ENCODE measurements at places on chromosomes 13 and 19.

- no peak for DNase-seq
Observed at GRCh38 chr19:525857-526419, 5.6 kb upstream of the CDC34 start.

DNA sequence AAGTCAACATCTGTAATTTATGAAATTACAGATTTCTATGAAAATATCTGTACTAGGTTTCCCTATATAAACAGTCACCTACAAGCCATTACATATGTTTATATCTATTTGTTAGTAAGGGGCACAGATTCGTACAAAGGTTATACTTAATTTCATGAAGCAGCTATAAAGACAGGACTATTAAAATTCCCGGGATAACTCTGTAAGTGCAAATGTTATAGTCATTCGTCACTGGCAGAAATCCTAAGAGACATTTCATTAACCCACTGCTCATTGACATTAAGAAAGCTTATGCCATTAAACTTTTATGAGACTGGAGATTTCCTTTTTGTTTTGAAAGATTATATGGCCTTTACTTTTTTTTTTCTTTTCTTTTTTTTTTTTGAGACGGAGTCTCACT lies 122.9 kb downstream of the MYO16 start:
- DNase-seq, result no peak

DNA sequence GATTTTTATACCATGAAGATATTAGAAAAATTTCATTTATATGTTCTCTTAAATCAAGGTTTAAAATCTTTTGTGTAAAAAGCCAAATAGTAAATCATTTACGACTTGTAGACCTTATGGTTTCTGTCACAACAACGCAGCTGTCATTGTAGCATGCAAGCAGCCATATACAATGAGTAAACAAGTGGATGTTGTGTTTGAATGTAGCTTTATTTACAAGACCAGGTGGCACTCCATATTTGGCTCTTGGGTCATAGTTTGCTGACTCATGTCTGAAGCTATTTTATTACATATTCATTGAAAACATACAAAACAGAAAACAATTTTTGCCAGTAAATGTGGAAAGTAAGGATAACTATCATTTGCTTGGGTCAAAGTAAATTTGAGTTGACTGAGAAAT lies 930.8 kb downstream of the SLITRK5 start:
- DNase-seq, result no peak

DNA sequence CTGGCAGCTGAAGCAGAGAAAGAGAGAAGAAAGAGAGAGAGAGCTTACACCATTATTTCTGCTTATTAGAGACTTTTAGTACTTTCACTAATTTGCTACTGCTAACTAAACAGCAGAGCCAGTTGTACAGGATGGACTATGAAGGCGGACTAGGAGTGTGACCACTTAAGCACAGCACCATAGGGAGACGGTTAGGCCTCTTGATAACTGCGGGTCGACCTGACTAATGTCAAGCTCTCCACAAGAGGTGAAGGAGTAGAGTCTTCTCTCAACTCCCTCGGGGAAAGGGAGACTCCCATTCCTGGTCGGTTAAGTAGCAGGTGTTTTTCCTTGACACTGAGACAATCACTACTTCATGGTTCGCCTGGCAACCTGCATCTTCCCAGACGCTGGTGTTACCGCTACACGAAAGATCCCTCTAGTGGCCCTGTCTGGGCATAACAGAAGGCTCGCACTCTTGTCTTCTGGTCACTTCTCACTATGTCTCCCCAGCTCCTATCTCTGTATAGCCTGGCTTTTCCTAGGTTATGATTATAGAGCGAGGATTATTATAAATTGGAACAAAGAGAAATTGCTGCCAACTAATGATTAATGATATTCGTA lies 5.3 kb upstream of the PSG7 start:
- DNase-seq, result no peak

- DNase-seq, result no peak
Observed at GRCh38 chr19:38670921-38671398, 23.5 kb downstream of the ACTN4 start.

- DNase-seq, result no peak
Observed at GRCh38 chr13:46367617-46368327, 19.3 kb downstream of the RUBCNL start.

DNA sequence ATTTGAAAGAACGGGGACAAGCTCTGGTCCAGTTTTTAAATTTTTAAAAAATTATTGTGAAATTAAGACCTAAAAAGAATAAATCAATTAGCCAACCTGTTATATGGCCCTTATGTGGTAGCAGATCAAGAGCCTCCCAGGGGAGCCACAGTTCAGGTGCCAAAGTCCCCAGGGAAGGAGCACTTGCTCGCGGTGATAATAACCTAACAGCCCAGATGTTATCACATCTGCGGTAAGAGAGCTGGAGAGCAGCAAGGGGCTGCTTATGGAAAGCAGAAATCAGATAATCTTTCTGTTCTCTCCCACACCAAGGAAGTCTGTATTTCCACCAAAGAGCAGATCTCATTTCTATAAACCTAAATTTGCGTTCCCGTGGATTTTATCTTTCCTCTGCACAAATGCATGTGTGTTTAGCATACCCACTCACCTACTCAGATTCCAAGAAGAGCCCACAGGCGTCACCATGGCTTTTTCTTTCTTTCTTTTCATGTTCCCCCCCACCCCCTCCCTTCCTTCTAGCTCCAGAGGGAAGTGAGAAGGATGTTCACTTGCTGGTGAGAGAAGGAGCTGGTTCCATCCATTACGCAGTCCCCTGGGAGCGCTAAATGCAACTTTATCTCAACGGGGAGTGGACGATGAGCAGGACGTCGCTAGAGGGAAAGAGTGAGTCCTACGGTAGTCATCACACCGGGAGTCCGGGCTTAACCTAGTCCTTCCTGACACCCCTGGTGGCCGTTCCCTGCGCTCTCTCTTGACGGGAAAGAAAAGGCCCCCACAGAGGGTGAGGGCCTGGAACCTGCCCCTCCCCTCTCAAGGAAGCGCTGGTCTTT lies 1.6 kb upstream of the POU4F1 start:
- DNase-seq, result peak; percentile 0

DNA sequence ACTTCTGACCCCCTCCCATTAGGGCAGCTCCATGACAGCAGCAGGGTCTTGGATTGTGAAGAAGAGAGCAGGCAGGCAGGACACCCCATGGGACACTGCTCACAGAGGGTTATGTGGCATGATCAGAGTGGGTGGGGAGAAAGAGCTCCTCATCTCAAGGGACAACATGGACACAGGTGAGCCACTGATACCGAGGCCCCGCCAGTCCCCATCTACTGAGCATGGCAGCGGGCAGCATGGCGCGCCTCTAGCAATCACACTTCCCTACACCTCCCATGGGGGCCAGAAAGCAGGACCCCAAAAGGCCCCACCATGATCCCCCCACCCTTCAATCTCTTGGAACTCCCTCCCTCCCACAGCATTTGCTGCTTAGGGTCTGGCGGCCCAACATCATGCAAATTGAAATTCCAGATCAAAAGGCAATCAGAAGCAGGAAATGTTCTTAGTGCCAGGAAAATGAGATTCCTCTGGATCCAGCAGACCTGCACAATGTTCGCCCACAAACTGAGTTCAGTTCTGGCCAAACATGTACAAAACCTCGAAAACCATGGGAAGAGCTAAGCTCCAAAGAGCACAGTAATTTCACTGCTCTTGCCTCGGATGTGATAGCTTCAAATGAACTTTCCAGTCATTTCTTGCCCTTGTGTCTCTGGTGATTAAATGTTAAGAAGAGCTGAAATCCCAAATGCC lies 14.8 kb downstream of the DOCK9 start:
- no peak for DNase-seq

GRCh38 chr19:3700242-3701032 lies at the start of gene PIP5K1C:
PIP5K1C (minus strand) TSS chr19:3700468; CDS start chr19:3700390, 78 bp downstream.
- peak; percentile 84 for DNase-seq

GRCh38 chr13:108897955-108898354 lies 268.5 kb downstream of the MYO16 start:
- no peak for DNase-seq

DNA sequence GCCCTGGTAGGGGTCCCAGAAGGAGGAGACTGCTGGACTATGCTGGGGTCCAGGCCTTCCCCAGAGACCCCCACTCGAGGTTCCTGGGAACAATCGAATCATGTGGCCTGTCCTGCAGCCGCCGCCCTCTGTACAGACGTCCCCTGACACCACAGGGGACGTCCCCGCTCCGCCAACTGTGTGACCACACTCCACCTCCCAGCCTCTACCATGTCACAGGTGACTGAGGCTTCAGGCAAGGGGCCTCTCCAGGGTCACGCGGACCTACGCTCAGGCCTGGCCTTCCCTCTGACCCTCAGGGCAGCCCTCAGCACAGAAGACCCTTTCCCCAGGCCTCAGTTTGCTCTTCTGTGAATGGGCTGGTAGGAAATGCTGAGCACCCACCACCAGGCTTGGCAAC lies 13.1 kb upstream of the TMEM161A start:
- no peak for DNase-seq

- no peak for DNase-seq
Observed at GRCh38 chr13:32105653-32106313, 74.2 kb downstream of the FRY start.

DNA sequence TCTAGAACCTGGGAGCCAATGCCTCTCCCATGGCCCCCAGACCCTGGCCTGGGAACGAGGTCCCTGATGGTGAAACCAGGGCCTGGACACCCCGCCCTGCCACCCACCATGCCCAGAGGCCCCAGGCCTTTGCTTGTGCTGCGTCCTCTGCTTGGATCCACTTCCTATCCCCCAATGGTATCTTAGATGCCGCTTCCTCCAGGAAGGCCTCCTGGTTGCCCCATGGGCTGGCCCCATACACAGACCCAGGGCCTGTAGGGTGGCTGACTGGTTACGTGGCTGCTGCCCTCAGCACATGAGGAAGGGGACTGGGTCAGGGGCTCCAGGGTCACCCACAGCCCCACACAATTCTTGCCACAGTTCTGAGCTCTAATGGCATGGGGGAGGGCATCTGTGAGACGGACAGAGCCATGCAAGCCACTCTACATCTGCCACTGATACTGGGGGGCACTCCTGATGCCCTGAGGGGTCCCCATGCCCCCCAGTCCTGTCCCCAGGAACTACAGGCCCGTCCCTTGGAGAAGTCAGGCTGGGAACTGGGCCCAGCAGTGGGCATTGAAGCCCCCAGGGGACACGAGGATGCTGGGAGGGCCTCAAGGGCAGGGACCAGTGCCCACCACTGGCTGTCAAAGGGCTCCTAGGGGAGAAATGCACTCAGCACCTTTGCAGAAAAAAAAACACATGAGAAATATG lies 5.0 kb downstream of the RPL36 start:
- no peak for DNase-seq

DNA sequence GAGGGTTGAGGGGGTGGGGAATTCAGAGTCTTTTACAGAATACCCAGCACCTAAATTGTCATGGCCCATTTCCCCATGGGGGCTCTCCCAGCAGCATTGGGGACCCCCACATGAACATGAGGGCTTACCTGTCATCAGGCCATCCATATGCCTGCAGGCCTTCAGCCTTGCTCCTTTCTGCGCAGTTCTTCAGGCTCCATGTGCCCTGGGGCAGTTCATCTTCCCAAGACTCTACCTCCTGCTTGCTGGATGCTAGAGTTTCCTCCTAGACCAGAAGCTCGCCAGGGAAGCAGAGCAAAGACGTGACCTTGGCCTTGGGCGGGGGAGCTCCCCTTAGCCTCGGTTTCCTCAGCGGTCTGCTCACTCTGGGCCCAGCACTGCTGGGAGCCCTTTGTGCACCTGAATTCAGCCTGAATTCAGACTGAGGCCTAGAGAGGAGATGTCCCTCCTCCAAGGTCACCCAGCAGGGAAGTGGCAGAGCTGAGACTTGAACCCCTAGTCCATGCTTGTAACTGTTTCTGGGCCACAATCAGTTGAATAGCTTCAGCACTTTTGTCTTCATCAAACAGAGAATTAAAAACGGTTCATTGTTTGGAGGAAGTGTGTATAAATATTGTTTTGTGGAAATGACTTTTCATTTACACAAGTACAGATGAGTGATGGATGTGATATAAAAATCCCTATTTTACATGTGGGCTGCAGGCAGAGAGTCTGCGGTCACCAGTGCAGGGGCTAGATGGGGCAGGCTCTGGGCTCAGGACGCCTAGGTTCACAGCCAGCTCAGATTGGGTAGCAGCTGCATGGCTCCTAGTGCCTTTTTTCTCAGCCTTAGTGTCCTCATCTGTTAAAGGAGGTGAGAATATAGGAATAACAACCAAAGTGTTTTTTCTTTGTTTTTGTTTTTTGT lies 9.5 kb downstream of the PPP5C start:
- DNase-seq, result no peak

GRCh38 chr19:32186542-32187330 lies 158.7 kb upstream of the ZNF507 start:
- DNase-seq, result no peak

- DNase-seq, result no peak
Observed at GRCh38 chr19:5406816-5407215, 48.4 kb upstream of the ZNRF4 start.

GRCh38 chr13:76873445-76873844 lies 12.8 kb downstream of the KCTD12 start:
- DNase-seq, result no peak

- no peak for DNase-seq
Observed at GRCh38 chr13:34883396-34883795, 58.7 kb upstream of the NBEA start.

DNA sequence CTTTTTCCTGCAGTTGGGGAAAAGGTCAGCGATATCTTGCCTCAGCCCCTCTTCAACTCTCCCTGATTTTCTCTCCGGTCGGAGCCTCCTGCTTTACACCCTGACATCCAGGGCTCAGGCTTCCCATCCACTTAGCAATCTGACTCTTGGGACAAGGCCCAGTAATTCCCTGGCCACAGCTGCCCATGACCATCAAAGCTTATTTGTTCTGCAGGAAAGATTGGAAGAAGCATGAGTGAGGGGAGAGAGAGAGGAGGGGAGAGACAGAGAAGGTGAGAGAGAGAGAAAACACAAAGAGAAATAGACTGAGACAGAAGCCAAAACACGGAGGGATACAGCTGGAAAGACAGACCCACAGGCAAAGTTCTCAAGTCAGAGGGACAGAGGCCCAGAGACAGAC lies 13.7 kb downstream of the SYT3 start:
- no peak for DNase-seq

- no peak for DNase-seq
Observed at GRCh38 chr19:33248954-33249613, 23.4 kb upstream of the SLC7A10 start.

- DNase-seq, result no peak
Observed at GRCh38 chr13:35457258-35457657, 19.2 kb downstream of the MAB21L1 start.

- no peak for DNase-seq
Observed at GRCh38 chr19:47797996-47798903, 6.1 kb downstream of the TPRX1 start.

- no peak for DNase-seq
Observed at GRCh38 chr19:23774106-23774505, 15.4 kb upstream of the ZNF681 start.
